Neural crest cell (in vitro differentiated cells): ENCODE measurements at places on chromosomes 6 and 20. TPM values are rescaled to one million over a fixed set of nuclear protein-coding genes. Genes with fewer than 3 reads are reported as not detected.
A peak's percentile ranks its signal among the peaks of the same experiment; 100 is the strongest.

DNA sequence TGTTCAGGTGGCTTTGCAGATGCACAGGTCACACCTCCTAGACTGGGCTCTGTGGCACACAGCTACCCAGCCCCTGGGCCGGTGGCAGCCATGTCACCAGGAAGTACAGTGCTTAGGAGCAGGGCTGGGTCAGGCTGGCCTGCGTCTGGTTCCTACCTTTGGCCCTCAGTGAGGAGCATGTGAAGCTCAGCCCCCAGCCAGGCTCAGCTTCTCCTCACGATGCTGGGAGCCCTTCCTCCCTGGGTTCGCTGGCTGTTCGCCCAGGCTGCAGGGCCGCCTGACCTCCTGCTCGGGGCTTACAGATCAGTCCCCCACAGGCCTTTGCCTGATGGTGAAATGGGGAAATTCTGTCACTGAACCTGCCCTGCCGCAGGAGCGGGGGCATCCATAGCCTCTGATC lies 23.1 kb downstream of the SPATA2 start:
- no peaks in the 10 kb centered on the region for H3K27me3 ChIP-seq
- H3K4me3 ChIP-seq: no peak overlapping the region
- peak overlapping the region; percentile 22 for H3K27ac ChIP-seq
- H3K4me1 ChIP-seq: peaks cover 62% of the 10 kb centered on the region

DNA sequence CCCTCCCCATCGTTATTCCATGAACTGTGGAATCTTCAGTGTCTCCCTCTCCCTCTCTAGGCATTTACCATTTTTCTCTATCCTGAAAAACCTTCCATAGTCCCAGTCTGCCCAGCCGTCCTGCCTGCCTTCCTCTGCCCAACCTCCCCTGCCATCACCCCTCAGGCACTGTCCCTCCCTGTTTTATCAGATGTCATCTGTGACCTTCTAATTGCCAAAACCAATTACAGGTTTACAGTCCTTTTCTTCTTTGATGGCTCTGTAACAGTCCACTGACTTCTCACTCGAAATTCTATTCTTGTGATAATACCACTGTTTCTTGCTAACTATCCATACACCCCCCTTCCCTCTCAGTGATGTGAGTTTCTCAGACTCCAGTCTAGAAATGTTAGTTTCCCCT lies 2.3 kb upstream of the SLC23A2 start:
- H3K27ac ChIP-seq: no peak overlapping the region
- DNase-seq: no peak
- peaks cover 11% of the 10 kb centered on the region for H3K27me3 ChIP-seq
- peaks cover 35% of the 10 kb centered on the region for H3K4me1 ChIP-seq
- no peaks in the 10 kb centered on the region for H3K36me3 ChIP-seq

DNA sequence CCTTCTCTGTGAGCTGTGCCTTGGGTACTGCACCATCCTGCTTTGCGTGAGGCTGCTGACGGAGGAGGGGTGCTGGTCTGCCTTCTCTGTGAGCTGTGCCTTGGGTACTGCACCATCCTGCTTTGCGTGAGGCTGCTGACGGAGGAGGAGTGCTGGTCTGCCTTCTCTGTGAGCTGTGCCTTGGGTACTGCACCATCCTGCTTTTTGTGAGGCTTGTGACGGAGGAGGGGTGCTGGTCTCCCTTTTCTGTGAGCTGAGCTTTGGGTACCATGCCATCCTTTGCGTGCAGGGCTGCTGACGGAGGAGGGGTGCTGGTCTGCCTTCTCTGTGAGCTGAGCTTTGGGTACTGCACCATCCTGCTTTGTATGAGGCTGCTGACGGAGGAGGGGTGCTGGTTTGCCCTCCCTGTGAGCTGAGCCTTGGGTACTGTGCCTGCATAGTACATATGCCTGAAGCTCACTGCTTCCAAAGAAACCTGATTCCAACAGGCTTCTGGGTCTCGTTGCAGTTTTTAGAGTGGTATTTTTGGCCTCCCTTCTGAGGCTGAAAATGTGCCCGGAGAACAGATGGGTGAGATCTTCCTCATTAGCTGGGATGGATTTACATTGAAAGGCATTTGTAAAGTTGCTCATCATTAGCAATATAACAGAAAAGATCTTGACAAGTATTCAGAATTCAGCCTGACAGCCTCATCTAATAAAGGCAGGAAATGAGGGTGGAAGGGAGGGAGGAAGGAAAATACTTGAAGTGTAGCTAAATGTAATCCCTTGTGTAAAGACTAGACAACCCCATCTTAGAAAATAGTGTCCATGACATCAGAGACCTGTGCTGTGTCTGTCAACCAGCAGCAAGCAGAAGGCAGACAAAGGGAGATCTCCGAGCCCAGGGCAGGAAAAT lies 46.8 kb upstream of the UNC93A start:
- H3K4me1 ChIP-seq: peaks cover 56% of the 10 kb centered on the region
- H3K36me3 ChIP-seq: no peaks in the 10 kb centered on the region
- peak overlapping the region; percentile 28 for H3K4me3 ChIP-seq
- DNase-seq: no peak
- H3K27me3 ChIP-seq: no peaks in the 10 kb centered on the region

PYGB gene
- 71.1 and 77.1 TPM in 2 replicates for total RNA-seq

DNA sequence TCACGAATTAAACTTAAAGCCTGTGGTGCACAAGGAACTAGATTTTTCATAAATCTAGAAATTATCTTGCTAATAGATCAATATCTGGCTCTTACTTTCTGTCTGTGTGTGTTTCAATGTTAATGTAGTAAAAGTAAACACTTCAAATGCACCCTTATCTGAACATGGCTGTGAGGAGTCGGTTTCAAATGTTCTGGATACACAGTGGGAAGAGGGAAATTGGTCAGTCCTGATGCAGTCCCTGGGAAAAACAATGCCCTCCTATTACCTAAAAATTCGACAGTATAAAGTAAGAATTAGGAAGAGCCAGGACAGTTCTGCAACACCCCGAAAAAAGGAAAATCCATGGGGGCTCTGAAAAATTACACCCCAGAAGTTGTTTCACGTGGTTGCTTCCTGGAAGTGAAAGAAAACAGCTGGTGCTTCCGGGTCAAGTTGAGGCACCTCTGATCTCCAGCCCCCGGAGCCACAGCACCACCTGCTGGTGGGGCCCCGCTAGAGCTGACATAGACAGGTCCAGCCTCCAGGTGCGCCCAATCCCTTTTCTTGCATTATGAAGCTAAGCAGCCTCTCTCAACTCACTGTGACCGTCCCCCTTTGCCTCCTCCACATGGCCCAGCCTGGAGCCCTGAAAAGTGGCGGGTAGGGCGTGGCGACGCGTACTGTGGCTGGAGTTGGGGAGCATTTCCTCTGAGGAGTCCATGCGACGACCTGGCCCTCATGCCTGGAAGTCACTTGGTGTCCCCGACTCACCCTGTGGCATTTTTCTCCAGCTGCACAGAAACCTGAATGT lies 8.3 kb downstream of the SEMG2 start:
- no peaks in the 10 kb centered on the region for H3K4me1 ChIP-seq
- DNase-seq: no peak
- no peaks in the 10 kb centered on the region for H3K36me3 ChIP-seq
- H3K27ac ChIP-seq: no peak overlapping the region
- H3K27me3 ChIP-seq: peaks cover 79% of the 10 kb centered on the region

DNA sequence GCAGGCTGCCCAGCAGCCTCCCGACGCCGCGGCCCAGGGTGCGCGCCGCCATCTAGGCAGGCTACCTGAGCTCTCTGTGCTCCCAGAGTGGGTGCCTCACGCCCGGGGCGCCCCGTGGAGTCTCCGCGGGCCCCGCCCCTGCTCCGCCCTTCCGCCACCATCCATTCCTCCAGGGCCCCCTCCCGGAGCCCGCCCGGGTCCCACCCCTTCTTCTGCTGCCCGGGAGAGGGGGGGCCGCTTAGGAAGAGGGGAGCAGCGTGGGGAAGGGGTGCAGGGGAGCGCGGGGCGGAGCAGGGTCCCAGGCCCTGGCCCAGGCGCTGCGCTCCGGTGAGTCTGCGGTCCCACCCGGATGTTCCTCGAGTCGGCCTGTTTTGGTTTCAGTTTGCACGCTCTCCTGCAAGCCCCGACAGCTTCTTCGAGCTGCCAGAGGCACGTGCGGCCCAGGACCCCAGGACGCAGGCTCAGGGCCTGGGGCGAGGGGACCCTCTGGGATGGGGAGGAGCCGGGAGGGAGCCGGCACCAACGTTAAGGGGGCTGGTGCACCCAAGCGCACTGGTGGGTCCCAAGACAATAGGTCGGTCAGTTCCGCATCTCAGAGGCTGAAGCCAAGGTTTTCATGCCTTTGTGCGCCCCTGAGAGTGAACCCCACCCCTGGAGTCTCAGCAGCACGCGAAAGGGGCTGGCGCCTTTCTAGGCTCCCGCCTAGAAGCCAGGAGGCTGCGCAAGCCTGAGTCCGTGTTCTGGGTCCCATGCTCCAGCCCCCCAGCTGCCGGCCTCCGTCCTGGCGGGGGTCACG lies at the start of gene ACSS1:
ACSS1 (minus strand) TSS at position 89 of the 796 bp plus-strand sequence; CDS start at position 52, 37 bp downstream.
- H3K36me3 ChIP-seq: no peaks in the 10 kb centered on the region
- H3K27ac ChIP-seq: peak within 1 kb of the TSS; percentile 71
- peaks cover 77% of the 10 kb centered on the region for H3K27me3 ChIP-seq
- DNase-seq: no peak
- H3K4me3 ChIP-seq: peak within 1 kb of the TSS; percentile 78

DNA sequence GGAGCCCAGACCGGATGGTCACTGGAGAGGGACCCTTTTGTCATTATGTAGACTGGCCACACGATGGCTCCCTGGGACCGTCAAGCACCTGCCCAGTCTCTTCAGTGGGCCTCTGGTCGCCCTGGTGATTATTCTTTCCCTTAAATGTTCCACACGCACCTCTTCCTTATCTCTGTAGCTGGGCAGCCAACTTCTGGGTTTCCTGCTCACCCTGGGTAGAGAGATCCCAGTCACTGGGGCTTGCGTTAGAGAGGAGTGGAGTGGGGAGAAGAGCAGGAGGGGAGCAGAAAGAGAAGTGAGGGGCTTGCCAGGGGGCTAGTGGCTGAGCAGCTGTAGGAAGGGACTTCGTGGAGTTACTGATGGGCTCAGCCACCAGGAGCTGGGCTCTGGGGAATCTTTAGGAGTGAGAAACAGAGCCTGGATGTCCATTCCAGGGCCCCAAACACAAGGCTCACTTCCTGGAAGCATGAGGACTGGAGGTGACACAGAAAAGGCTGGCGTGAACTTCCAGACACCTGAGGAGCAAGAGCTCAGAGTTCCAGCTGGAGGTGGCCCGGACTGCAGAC lies 150.1 kb downstream of the DHX35 start:
- H3K27me3 ChIP-seq: peaks cover 20% of the 10 kb centered on the region
- DNase-seq: peak; percentile 59

HLA-DMB gene
- total RNA-seq: 0.59 and 0.63 TPM in 2 replicates

DNA sequence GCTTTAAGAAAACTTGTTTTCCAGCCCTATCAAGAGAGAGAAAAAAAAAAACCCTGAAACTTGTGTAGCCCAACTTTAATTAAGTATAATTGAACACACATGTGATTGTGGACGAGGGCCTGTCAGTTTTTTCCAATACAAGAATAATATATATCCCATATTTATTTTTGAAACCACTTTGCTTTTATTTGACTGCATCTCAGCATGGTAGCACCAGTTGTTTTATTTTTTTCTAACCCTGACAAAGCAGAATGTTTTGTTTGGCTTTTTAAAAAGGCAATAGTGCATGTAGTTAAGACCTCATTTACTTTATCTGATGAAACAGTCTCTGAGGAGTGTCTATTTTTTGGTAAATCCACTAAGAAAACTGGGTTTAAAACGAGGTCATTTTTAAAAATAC lies 257.7 kb downstream of the CDKAL1 start:
- DNase-seq: no peak
- no peak overlapping the region for H3K27ac ChIP-seq
- H3K36me3 ChIP-seq: no peaks in the 10 kb centered on the region
- H3K4me3 ChIP-seq: no peak overlapping the region

APOBEC2 gene
- not detected in 2 replicates for total RNA-seq

PKIB gene
- total RNA-seq: 86.4 and 88.8 TPM in 2 replicates

LSM2 gene
- 122 and 135 TPM in 2 replicates for total RNA-seq

DNA sequence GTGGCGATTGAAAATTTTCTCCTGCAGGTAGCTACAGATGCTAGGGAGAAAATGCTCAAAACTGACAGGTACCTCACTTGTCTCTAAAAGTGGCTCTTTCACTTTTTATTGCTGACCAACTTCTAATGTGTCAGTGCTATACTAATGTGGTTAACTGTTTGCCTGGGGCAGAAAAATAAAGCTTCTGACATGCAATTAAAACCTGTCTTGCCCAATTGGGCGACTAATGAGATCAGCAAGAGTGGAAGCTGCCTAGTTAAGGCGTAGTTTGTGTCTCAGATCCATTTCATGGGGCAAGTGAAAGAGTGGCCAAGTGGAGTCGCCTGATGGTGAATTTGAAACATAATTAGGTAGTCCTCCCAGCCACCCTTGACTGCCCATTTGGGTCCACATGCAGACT lies 193.3 kb downstream of the TSHZ2 start:
- no peak overlapping the region for H3K27ac ChIP-seq
- no peaks in the 10 kb centered on the region for H3K36me3 ChIP-seq
- no peak for DNase-seq
- H3K4me1 ChIP-seq: peaks cover 12% of the 10 kb centered on the region

AIF1 gene
- not detected in 2 replicates for total RNA-seq

GRCh38 chr6:53294095-53294494 lies 54.7 kb downstream of the ELOVL5 start:
- peak; percentile 41 for DNase-seq
- peaks cover 32% of the 10 kb centered on the region for H3K4me1 ChIP-seq
- no peak overlapping the region for H3K4me3 ChIP-seq
- no peaks in the 10 kb centered on the region for H3K27me3 ChIP-seq
- H3K27ac ChIP-seq: no peak overlapping the region

- peaks cover 5% of the 10 kb centered on the region for H3K4me1 ChIP-seq
- peak overlapping the region; percentile 40 for H3K27ac ChIP-seq
- no peak for DNase-seq
- no peak overlapping the region for H3K4me3 ChIP-seq
- H3K36me3 ChIP-seq: peaks cover 17% of the 10 kb centered on the region
Observed at GRCh38 chr6:108222504-108222903, 38.3 kb downstream of the SNX3 start.

TP53TG5 gene
- total RNA-seq: not detected in 2 replicates

- no peak overlapping the region for H3K4me3 ChIP-seq
- H3K27ac ChIP-seq: no peak overlapping the region
- peaks cover 37% of the 10 kb centered on the region for H3K4me1 ChIP-seq
Observed at GRCh38 chr6:111832833-111833418, 40.3 kb downstream of the FYN start.

GFRAL gene
- total RNA-seq: not detected in 2 replicates

GRCh38 chr6:5367510-5367909 lies 106.2 kb downstream of the FARS2 start:
- H3K4me3 ChIP-seq: no peak overlapping the region
- H3K36me3 ChIP-seq: no peaks in the 10 kb centered on the region
- no peak overlapping the region for H3K27ac ChIP-seq
- H3K4me1 ChIP-seq: no peaks in the 10 kb centered on the region
- no peaks in the 10 kb centered on the region for H3K27me3 ChIP-seq

DNA sequence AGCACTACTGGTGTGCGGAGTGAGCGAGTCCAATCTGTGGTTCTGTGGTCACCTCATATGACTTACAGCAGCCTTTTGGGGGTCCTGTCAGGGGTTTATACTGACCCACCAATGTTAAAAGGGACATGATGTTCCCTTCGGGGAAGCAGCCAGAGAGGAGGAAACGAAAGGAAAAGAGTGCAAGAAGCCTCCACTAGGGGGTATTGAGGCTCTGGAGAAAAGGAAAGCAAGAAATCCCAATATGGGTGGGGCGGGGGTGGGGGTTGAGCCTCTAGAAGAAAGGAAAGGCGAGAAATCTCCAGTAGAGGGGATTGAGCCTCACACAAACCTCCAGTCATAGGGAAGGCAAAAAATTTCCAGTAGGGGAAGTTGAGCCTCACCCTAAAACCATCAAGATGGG lies 249.3 kb upstream of the ECI2 start:
- peaks cover 8% of the 10 kb centered on the region for H3K36me3 ChIP-seq
- no peaks in the 10 kb centered on the region for H3K27me3 ChIP-seq
- H3K27ac ChIP-seq: no peak overlapping the region
- no peak for DNase-seq

- peaks cover 18% of the 10 kb centered on the region for H3K4me1 ChIP-seq
- H3K27me3 ChIP-seq: peaks cover 53% of the 10 kb centered on the region
- no peaks in the 10 kb centered on the region for H3K36me3 ChIP-seq
Observed at GRCh38 chr6:27268803-27269202, 21.3 kb downstream of the PRSS16 start.
